ENCODE measurements at places on chromosomes 3 and 15. TPM values are rescaled to one million over a fixed set of nuclear protein-coding genes. Genes with fewer than 3 reads are reported as not detected.

Gene ATP13A4
- 1.3 TPM for polyA plus RNA-seq

Gene RTP3
- polyA plus RNA-seq = not detected

Gene NLGN1
- polyA plus RNA-seq = 2.9 TPM

Gene ECE2
- not detected for polyA plus RNA-seq

Gene SV2B
- polyA plus RNA-seq = 0.67 TPM

Gene ACVR2B
- polyA plus RNA-seq = 23.5 TPM

Gene MAGI1
- polyA plus RNA-seq = 32.7 TPM

Gene BSN
- 1.7 TPM for polyA plus RNA-seq

Gene USP50
- polyA plus RNA-seq = 1.5 TPM

Gene BOC
- polyA plus RNA-seq = 26.6 TPM

Measured in left kidney (tissue), 8 donors.